ENCODE measurements at places on chromosomes 5 and 9.
A peak's percentile ranks its signal among the peaks of the same experiment; 100 is the strongest.

- H3K27me3 ChIP-seq: no peaks in the 10 kb centered on the region
- no peak for DNase-seq
- H3K4me1 ChIP-seq: peaks cover 12% of the 10 kb centered on the region
- peak within 1 kb of the TSS; percentile 94 for H3K4me3 ChIP-seq
- peak within 1 kb of the TSS; percentile 99 for H3K27ac ChIP-seq
These were observed at the start of gene IL6ST for GRCh38 chr5:55994495-55994997. IL6ST (minus strand) TSS chr5:55994963; CDS start chr5:55976278, 18,685 bp downstream.

DNA sequence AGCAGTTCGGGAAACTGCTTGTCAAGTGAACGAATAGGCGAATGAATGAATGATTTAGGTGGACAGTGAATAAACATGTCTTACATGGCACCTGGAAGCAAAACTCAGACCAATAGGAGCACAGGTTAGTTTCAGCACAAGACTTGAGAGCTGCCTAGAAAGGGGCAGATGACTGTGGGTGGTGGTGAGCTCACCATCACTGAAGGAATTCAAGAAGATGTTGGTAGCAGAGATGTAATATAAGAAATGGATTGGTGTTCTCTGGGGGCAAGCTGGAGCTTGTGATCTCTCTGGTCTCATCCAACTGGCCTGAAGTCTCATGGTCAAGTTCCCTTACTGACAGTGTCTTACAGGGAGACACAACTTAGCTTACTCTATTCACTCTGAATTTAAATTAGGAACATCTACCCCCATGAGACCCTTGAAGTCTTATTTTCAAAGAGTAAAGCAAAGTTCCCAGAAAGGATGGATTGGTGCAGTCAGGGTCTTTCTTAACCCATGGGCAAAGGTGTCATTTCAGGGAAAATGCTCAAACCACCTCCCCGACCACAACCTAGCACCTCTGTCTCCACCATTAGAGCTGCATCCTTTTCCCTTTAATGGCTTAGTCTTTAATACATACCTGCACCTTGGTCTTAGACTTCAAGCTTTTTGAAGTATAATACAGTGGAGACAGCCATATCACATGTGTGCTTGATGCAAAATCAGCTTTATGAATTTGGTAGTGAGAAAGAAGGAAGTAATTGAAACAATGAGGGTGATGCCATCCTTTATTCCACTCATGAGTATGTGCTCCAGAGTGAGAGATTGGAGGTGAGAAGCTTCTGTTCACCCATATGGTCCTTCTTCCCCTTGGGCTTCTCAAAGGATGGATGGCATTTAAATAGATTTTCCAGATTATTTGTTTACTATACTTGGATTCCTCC is 5.1 kb downstream of the LCP2 start:
- H3K27me3 ChIP-seq: no peaks in the 10 kb centered on the region
- peaks cover 46% of the 10 kb centered on the region for H3K36me3 ChIP-seq
- DNase-seq: no peak
- peak overlapping the region; percentile 92 for H3K4me3 ChIP-seq
- peak overlapping the region; percentile 88 for H3K27ac ChIP-seq
- peaks cover 62% of the 10 kb centered on the region for H3K4me1 ChIP-seq

GRCh38 chr5:123505633-123506032 is 6.3 kb upstream of the CSNK1G3 start:
- H3K27ac ChIP-seq: no peak overlapping the region
- no peaks in the 10 kb centered on the region for H3K4me1 ChIP-seq
- H3K27me3 ChIP-seq: no peaks in the 10 kb centered on the region
- DNase-seq: no peak
- H3K36me3 ChIP-seq: no peaks in the 10 kb centered on the region

DNA sequence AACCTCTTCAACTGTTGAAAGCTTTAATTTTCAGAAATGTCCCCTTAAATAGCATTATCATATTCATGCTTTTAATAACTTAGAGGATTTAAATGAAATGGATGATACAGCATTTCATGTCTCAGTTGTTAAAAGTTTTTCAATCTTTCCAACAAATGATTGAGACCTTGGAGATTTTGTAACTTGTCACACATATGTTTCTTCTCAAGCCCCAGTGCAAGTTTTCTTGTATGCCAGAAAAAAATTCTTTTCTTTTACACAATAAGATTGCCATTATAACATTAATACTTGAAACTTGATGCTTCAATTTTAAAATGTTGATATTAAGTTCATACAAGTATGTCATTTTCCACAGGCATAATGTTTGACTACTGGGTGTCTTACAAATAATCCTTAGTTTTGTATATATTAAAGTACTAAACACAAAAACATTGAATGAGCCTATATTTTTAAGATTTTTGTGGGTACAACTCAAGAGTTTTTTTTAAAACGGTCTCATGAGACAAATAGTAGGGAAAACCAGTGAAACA is 124.5 kb downstream of the AGTPBP1 start:
- H3K27ac ChIP-seq: no peak overlapping the region
- H3K36me3 ChIP-seq: no peaks in the 10 kb centered on the region
- no peak for DNase-seq
- H3K4me3 ChIP-seq: no peak overlapping the region
- H3K27me3 ChIP-seq: no peaks in the 10 kb centered on the region

GRCh38 chr5:149471406-149472183 is 79.6 kb downstream of the CSNK1A1 start:
- H3K27me3 ChIP-seq: no peaks in the 10 kb centered on the region
- no peak for DNase-seq
- H3K4me1 ChIP-seq: no peaks in the 10 kb centered on the region
- H3K4me3 ChIP-seq: no peak overlapping the region
- no peak overlapping the region for H3K27ac ChIP-seq

DNA sequence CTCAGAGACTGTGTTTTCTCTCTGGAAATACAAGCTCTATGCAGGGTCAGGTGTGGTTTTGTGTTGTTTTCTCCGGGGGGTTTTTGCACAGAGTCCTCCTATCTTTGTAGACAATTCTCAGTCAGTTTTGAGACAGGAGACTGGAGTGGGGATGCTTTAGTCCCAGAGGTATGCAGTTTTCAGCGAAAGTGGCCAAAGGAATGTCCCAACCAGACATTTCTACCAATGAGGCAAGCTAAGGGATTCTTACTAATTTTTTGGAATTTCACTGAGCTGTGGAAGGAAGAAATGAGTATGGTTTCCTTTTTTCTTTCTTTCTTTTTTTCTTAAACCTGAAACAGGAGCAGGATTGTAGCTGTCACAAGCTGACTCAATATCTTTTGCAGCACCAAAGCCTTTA is 35.3 kb upstream of the PLPP1 start:
- no peaks in the 10 kb centered on the region for H3K36me3 ChIP-seq
- no peak overlapping the region for H3K27ac ChIP-seq
- no peak overlapping the region for H3K4me3 ChIP-seq
- DNase-seq: no peak
- H3K4me1 ChIP-seq: no peaks in the 10 kb centered on the region
- no peaks in the 10 kb centered on the region for H3K27me3 ChIP-seq

- no peaks in the 10 kb centered on the region for H3K27me3 ChIP-seq
- DNase-seq: no peak
- no peaks in the 10 kb centered on the region for H3K36me3 ChIP-seq
- H3K27ac ChIP-seq: no peak overlapping the region
- no peaks in the 10 kb centered on the region for H3K4me1 ChIP-seq
These were observed 185.8 kb downstream of the DEPDC1B start for GRCh38 chr5:60514152-60514551.

DNA sequence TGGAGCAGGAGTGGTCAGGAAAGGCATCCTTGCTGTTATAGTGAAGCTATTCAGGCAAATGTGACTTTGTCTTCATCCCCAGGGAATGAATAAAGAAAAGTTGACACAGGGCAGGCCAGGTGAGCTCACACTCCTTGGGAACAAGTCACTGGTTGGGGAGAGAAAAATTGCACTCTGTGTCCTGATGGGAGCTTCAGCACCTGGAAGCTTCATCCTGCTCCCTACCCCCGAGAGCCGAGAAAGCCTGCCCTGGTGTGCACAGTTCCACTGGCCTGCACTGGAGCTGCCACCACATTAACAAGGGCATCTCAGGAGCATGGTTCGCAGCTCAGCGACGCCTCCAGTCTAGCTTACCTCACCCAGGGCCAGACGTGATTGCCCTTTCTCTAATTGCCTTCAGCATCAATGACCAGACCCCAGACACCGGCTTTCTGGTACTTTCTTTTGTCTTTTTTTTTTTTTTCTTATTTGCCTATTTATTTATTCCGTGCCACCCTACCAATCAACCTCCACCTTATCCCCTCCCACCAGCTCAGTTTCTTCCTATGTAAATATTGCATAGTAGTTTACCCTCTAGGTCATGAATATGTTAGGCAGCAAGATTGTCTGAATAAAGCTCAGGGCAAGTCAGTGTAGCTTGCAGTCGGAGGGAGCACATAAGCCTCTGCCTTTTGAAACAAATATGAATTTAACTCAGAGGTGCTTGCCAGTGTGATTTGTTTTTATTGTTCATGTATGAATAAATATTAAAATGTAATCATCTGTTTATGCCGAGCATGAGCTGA is 87.4 kb downstream of the DOCK2 start:
- no peak for DNase-seq
- H3K4me3 ChIP-seq: no peak overlapping the region
- no peaks in the 10 kb centered on the region for H3K27me3 ChIP-seq

GRCh38 chr9:95457769-95458168 is 59.0 kb downstream of the PTCH1 start:
- peaks cover 15% of the 10 kb centered on the region for H3K4me1 ChIP-seq
- H3K27ac ChIP-seq: no peak overlapping the region
- no peaks in the 10 kb centered on the region for H3K27me3 ChIP-seq
- no peaks in the 10 kb centered on the region for H3K36me3 ChIP-seq
- H3K4me3 ChIP-seq: no peak overlapping the region

DNA sequence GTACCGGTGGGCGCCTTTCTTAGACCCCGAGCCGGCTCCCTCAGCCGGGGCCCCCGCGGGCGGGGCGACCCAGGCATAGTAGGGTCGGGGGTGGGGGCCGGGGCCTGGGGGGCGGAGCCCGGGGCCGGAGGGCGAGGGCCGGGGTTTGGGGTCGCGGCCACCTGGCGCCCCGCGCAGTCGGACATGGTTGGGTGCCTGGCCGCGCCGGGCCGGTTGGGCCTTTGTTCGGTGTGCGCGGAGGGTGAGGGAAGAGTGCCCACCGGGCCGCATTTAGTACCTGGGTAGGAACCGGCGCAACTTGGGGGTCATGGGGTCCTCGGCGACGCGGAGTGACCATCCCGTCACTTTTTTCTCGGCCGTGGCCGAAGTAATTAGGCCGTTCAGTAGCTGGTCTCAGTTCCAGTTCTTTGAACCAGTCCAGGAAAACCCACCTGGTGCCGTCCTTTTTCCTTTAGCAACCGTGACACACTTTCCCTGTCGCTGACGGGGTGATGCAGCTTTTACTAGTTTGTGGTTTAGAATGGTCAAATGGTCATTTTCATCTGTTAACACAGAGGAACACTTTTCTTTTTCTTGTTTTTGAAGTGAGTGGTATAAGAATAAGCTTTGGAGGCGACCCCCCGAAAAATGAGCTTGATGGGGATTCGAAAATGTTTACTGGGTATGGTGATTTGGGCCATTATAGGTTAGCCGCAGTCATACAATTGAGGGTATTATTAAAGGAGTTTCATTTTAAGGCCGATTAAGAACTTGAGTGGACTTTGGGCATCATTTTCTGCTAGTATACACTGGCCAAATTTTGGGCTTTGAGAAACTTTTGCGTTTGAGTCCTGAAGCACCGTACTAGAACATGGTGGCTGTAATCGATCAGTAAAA is 589 bp downstream of the CKS2 start:
- peaks cover 22% of the 10 kb centered on the region for H3K4me1 ChIP-seq
- H3K36me3 ChIP-seq: no peaks in the 10 kb centered on the region
- H3K4me3 ChIP-seq: peak overlapping the region; percentile 67
- DNase-seq: no peak

GRCh38 chr5:30891660-30892059 is 301.8 kb upstream of the CDH6 start:
- no peak for DNase-seq
- no peak overlapping the region for H3K27ac ChIP-seq
- no peaks in the 10 kb centered on the region for H3K27me3 ChIP-seq
- no peaks in the 10 kb centered on the region for H3K36me3 ChIP-seq

DNA sequence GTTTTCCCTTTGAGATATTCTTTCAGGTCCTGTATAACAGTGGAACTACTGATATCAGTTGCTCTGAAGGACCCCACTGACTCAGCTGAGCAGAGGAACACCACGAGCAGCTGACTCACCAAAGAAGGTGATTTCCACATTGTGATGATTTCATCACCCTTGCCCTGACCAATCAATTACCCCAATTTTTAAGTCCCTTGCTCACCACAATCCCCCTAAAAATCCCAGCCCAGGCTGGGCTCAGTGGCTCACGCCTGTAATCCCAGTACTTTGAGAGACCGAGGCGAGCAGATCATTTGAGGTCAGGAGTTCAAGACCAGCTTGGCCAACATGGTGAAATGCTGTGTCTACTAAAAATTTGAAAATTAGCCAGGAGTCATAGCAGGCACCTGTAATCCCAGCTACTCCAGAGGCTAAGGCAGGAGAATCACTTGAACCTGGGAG is 125.3 kb upstream of the ABCA1 start:
- no peak overlapping the region for H3K27ac ChIP-seq
- peaks cover 24% of the 10 kb centered on the region for H3K4me1 ChIP-seq
- DNase-seq: no peak

GRCh38 chr5:155239803-155240202 is 226.2 kb downstream of the KIF4B start:
- DNase-seq: no peak
- H3K27ac ChIP-seq: no peak overlapping the region
- no peaks in the 10 kb centered on the region for H3K4me1 ChIP-seq
- no peaks in the 10 kb centered on the region for H3K27me3 ChIP-seq

DNA sequence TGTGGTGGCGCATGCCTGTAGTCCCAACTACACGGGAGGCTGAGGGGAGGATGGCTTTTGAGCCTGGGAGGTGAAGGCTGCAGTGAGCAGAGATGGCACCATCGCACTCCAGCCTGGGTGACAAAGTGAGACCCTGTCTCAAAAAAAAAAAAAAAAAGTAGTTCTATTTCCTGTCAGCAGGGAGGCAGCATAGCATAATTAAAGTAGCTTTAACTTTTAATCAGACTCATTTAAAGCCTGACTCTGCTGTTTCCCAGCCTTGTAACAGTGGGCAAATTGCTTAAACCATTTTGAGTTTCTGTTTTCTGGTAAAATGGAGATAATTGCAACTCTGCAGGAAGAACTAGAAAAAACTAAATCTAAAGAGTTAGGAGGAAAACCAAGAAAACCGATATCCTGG is 31.2 kb downstream of the CNOT6 start:
- no peaks in the 10 kb centered on the region for H3K36me3 ChIP-seq
- H3K27me3 ChIP-seq: no peaks in the 10 kb centered on the region
- H3K4me3 ChIP-seq: no peak overlapping the region
- DNase-seq: peak; percentile 15

DNA sequence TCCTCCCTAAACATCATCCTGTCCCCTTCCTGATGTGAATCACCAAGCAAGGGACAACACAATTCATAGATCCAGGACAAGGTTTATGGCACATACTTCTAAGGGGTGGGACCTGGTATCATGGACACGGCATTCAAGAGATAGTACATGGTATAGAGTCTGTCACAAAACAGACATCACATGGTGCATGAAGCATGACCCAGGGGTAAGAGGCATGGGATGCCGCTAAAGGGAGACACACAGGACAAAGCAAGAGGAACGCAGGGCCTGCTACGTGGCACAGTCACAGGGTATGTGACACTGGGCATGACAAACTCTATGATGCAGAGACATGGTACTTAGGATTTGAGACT is 20.7 kb downstream of the GSN start:
- DNase-seq: no peak
- no peaks in the 10 kb centered on the region for H3K4me1 ChIP-seq
- no peaks in the 10 kb centered on the region for H3K27me3 ChIP-seq
- H3K27ac ChIP-seq: no peak overlapping the region
- no peaks in the 10 kb centered on the region for H3K36me3 ChIP-seq
- H3K4me3 ChIP-seq: no peak overlapping the region

- H3K27ac ChIP-seq: no peak overlapping the region
- no peak overlapping the region for H3K4me3 ChIP-seq
- no peaks in the 10 kb centered on the region for H3K27me3 ChIP-seq
- no peak for DNase-seq
- H3K36me3 ChIP-seq: no peaks in the 10 kb centered on the region
These were observed 12.8 kb downstream of the MRPL36 start for GRCh38 chr5:1786621-1787471.

Measured in naive thymus-derived CD4-positive, alpha-beta T cell (primary cell).